ENCODE measurements at places on chromosomes 3 and 15.

DNA sequence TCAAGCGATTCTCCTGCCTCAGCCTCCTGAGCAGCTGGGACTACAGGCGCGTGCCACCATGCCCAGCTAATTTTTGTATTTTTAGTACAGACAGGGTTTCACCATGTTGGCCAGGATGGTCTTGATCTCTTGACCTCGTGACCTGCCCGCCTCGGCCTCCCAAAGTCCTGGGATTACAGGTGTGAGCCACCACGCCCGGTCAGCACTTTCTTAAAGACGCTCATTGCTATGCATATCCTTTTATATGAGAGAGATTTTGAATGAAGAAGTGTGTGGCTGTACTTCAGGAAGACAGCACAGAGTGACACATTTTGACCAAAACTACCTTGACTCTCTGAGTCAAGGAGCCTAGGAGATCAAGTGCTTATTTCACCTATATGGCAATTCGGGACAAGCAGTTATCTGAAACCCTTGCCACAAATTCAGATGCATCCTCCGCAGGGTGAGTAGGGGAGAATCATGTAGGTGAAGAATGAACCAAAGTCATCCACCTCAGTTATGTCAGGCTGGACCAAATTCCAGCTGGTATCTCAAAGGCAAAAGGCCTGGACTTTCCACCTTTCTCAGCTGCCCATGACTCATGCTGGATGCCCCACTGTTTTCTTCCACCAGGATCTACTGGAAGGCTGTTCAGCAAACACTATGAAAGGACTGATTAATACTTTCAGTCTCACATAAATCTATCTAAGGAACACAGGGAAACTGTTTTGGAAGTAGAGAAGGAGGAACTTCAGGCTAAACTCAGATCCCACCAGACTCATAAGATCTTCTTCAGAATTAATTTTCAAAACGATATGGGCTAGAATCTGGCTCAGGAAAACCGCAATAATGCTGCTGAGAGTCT, 31.9 kb downstream of the SUSD5 start:
- peaks cover 5% of the 10 kb centered on the region for H3K36me3 ChIP-seq
- H3K4me3 ChIP-seq: no peak overlapping the region
- DNase-seq: no peak
- no peak overlapping the region for H3K27ac ChIP-seq

DNA sequence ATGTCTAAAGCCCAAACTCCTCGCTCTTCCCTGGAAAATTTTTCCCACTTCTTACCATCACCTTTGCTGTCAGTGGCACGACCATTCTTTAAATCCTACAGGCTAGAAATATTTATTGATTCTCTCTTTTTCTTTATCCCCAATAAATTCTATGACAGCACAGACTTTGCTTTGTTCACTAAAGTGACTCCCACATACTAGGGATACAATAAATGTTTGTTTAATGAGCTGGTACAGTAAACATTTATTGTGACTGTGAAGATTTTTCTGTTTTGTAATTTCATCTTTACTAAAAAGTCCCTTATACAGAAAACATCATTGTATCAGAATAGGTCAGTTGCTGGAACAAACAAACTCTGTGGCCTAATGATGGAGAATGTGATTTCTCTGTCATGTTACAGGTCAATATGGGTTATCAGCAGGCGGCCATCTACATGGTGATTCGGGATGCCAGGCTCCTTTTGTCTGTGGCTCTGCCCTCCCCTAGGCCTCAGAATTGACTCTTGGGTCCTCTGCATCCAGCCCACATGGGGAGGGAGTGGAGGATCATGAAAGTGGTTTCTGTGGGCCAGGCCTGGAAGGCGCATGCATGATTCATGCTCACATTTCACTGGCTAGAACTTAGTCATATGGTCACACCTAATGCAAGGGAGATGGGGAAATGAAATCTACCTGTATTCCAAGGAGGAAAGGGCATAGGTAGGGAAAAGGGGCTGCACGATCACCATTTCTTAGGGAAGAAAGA, 22.7 kb upstream of the KNG1 start:
- no peaks in the 10 kb centered on the region for H3K36me3 ChIP-seq
- DNase-seq: no peak
- H3K4me3 ChIP-seq: no peak overlapping the region

DNA sequence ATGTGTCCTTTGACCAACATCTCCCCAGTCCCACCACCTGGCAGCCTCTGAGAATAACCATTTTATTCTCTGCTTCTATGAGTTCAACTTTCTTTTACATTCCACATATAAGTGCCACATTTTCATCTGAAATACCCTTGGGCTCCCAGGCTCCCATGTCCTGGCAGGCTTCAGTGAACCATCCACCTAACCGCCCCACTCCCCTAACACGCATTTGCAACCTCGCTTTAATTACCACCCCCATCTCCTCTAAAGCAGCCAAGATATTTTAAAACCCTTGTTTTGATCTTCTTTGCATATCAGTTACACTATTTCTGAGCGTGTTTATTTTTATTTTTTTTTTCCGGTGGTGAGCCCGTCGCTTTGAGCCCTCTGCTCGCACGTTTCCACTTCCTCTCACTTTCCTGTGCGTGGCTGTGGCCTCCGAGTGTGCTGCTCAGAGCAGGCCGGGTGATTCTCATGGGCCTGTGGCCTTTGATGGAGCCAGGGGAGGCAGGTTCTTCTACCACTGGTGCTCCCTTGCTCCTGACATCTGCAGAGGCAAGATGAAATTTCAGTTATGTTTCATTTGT, 195.4 kb upstream of the LPP start:
- H3K27ac ChIP-seq: peak overlapping the region; percentile 52
- no peaks in the 10 kb centered on the region for H3K27me3 ChIP-seq
- H3K4me1 ChIP-seq: peaks cover 24% of the 10 kb centered on the region
- peak overlapping the region; percentile 72 for H3K4me3 ChIP-seq
- DNase-seq: peak; percentile 18

DNA sequence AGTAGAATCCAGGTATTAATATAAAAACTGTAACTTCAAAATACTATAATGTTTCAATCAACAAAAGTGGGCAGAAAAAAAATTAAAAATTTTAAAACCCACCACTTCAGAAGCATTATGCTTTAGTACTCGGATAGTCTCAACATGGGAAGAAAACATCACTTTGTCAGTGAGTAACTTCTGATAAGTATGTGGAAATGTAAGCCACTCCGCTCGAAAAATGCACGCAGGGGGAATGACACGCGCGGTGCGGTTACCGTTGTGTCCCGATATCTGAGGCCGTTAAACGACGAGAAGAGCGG, 656 bp downstream of the NGLY1 start:
- peaks cover 2% of the 10 kb centered on the region for H3K36me3 ChIP-seq
- H3K4me1 ChIP-seq: peaks cover 43% of the 10 kb centered on the region
- peak overlapping the region; percentile 85 for H3K4me3 ChIP-seq
- no peak for DNase-seq
- H3K27ac ChIP-seq: peak overlapping the region; percentile 95

GRCh38 chr3:52841211-52841980, 6.6 kb upstream of the MUSTN1 start:
- H3K36me3 ChIP-seq: peaks cover 38% of the 10 kb centered on the region
- H3K4me3 ChIP-seq: no peak overlapping the region
- no peaks in the 10 kb centered on the region for H3K27me3 ChIP-seq
- no peak for DNase-seq

DNA sequence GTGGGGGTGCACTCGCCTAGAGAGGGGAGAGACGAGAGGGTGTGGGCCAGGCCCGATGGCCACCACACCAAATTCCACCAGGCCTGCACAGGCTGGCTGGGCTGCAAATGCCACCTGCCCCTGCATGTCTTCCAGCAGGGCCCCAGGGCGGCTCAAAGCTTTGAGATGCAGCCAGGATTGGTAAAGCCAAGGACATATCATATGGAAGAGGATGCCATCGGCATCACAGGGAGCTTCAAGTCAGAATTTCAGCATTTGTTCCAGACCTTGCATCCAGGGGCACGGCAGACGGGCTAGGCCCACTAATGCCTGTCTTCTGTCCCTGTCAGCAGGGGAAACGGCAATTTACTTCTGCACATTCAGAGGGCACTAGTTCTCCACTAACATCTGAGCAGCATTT, 97.8 kb downstream of the NUP210 start:
- H3K4me1 ChIP-seq: peaks cover 1% of the 10 kb centered on the region
- H3K4me3 ChIP-seq: no peak overlapping the region

DNA sequence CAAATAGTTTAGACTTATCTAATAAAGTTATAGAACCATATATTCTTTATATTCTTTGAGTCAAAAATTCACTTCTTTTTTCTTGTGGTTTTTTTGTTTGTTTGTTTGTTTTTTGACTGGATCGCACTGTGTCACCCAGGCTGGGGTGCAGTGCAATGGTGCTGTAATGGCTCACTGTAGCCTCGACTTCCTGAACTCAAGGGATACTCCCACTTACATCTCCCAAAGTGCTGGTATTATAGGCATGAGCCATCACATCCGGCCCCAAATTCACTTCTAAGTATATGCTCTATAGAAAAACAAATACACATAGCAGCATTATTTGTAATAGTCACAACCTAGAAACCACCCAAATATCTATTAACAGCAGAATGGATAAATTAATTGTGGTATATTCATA, 13.7 kb upstream of the SLTM start:
- DNase-seq: no peak
- H3K36me3 ChIP-seq: no peaks in the 10 kb centered on the region
- no peak overlapping the region for H3K27ac ChIP-seq

DNA sequence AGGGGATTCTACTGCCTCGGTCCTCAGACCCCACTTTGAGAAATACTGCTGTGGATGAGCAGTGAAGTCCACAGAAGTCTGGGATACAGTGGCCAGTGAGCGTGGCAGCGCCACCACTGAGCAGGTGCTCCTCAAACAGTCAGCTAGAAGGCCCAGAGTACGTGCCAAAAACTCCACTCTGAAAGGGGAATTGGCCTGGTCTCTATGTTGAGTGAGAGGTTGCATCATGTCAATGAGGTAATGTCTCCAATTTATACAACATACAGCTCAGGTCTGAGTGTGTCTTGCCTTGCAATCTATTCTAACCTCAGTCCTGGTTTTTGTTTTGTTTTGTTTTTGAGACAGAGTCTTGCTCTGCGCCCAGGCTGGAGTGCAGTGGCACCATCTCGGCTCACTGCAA, 53.3 kb upstream of the ETV5 start:
- peaks cover 14% of the 10 kb centered on the region for H3K27me3 ChIP-seq
- no peaks in the 10 kb centered on the region for H3K4me1 ChIP-seq
- H3K27ac ChIP-seq: no peak overlapping the region
- no peak overlapping the region for H3K4me3 ChIP-seq
- H3K36me3 ChIP-seq: no peaks in the 10 kb centered on the region
- DNase-seq: no peak

DNA sequence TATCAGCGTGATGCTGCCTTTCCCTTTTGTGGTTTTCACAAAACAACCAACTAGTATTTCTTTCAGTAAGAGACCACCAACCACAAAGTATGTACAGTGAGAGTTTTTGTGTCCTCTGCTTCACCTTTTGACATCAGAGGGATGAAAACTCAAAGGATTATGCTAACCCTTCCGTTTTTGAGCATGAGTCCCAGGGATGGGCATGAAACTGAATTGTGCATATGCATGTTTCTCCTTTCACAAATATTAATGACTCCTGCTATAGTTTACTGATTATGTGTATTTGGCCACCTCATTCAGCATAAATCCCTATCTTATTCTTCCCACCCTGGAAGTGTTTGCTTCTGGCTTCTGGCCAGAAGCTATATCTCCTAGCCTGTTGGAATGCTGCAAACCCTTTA, 59.2 kb downstream of the RSRC1 start:
- H3K36me3 ChIP-seq: peaks cover 5% of the 10 kb centered on the region
- peaks cover 2% of the 10 kb centered on the region for H3K4me1 ChIP-seq
- no peak for DNase-seq
- no peak overlapping the region for H3K4me3 ChIP-seq
- H3K27ac ChIP-seq: no peak overlapping the region

DNA sequence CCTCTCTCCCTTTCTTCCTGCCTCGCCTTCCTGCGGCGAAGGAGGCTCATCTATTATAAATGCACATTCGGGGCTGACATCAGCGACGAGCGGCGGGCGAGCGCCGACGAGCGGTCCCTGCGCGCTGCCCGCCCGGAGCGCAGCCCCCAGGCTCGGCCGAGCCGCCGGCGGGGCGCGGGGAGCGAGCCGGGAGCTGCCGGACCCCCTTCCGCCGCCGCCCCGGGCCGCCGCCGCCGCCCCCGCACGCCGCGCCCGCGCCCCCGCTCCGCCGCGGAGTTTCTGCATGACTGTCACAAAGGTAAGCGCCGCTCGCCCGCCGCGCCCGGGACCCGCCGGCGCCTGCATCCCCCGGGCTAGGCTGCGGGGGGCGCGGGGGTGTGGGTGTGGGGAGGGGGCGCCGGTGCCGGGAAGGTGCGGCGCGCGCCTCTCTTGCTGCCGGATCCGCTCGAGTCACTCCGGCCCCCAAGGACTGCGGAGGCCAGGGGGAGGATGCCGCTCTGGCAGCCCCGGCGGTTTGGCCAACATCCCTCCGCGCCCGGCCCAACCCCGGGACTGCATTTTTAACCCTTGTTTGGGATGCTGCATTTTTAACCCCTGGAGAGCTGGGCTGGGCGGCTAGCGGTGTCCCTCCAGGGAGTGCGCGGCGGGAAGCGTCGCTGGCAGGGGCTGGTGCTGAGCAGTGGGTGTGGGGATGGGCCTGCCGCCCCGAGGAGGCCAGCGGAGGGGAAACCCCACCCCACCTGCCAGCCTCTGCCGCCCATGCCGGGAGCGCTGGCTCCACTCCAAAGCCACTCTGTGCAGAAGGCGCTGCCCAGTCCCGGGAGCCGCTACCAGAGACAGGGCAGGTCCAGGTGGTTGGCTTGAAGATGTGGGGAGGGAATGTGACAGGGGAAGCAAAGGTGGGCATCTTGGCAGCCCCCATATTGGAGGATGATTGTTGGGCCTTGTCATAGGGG, at the start of gene CORO2B:
CORO2B (plus strand) TSS at position 14 of the 956 bp plus-strand sequence; CDS start at position 284, 270 bp downstream.
- H3K4me1 ChIP-seq: peaks cover 40% of the 10 kb centered on the region
- H3K27me3 ChIP-seq: peaks cover 48% of the 10 kb centered on the region
- no peak within 1 kb of the TSS for H3K27ac ChIP-seq
- peak within 1 kb of the TSS; percentile 80 for H3K4me3 ChIP-seq
- DNase-seq: no peak

DNA sequence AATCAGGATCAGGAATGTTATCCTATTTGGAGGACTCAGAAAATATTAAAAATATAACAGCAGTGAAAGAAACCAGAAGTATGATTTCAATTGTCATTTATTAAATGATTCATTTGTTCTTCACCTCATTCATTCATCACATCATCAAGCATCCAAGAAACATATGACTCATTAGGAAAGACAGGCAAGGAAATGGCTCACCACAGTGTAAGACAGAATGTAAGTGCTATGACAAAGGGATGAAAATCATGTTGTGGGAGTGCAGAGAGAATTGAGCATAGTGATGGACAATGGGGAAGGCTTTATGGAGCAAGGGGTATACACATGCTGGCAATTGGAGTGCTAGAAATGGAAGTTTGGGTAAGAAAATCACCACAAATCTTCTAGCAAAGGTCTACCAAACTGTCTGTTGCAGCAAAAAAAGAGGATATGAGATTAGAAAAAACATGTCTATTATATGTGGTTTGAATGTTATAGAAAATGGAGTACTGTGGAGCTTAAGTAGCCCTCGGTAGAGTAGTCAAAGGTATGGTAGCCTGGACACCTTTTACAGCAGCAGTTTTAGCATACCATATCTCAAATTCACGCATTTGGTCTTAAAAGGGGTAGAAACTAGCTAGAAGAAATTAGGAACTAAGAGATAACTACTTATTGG, 111.1 kb upstream of the GPR149 start:
- H3K27ac ChIP-seq: no peak overlapping the region
- H3K27me3 ChIP-seq: no peaks in the 10 kb centered on the region
- DNase-seq: no peak
- no peaks in the 10 kb centered on the region for H3K4me1 ChIP-seq

- H3K27me3 ChIP-seq: no peaks in the 10 kb centered on the region
- H3K4me3 ChIP-seq: no peak overlapping the region
- H3K4me1 ChIP-seq: peaks cover 3% of the 10 kb centered on the region
- H3K27ac ChIP-seq: no peak overlapping the region
- no peaks in the 10 kb centered on the region for H3K36me3 ChIP-seq
These were observed 16.1 kb upstream of the RARRES1 start for GRCh38 chr3:158748237-158748828.
